OCI-LY7 (cell line): ENCODE measurements at places on chromosomes 12 and 14. TPM values are rescaled to one million over a fixed set of nuclear protein-coding genes. Genes with fewer than 3 reads are reported as not detected.

RPAP3 gene
- 52.9 and 53.9 TPM in 2 replicates for total RNA-seq

RERGL gene
- total RNA-seq: not detected in 2 replicates

DNA sequence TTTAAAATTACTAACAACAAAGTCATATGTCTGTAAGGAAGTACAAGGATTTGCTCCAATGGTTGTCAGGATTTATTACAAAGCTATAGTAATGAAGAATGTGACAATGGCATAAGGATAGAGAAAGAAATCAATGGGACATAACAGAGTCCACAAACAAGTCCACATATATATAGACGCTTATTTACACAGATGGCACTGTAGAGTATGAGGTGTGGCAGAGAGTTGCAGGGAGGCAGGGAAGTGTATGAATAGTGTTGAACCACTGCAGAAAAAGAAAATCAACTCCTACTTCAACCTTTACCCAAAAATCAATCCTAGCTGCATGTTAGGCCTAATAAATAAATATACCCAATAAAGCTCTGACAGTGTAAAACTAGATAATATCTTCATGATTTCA is 21.3 kb downstream of the SOS2 start:
- no peak for DNase-seq

DNA sequence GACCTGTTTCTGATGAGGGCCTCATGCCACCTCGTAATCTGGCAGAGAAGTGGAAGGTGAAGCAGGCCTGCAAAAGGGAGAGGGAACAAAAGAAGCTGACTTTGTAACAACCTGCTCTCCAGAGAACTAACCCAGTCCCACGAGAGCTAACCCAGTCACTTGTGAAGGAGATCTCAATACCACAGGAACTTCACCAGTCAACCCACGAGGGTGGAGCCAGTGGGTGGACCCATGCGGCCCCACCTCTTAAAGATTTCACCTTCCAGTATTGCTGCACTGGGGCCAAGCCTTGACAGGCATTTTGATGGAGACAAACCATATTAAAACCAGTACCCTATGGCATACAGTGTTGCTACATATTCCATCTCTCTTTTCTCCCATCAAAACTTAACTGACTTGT is 55.1 kb downstream of the SERPINA10 start:
- no peak for DNase-seq

GRCh38 chr14:33588771-33589170 is 362.1 kb downstream of the EGLN3 start:
- no peak for DNase-seq

- no peak for DNase-seq
Measured at GRCh38 chr12:91663310-91663709, 480.7 kb upstream of the DCN start.

DNA sequence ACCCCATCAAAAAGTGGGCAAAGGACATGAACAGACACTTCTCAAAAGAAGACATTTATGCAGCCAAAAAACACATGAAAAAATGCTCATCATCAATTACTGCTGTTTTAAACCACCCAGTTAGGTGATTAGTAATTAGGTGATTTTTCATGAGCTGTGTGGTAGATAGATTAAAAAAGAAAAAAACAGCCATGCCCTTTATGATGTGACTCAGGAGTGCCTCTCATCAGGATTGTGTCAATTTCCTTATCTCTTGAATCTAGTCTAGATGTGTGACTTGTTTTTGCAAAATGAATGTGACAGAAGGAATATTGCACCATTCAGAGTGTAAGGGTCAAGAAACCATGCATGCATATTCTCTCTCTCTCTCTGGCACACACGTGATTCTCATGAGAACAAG is 5.7 kb downstream of the OR10A7 start:
- DNase-seq: no peak
